ENCODE measurements at places on chromosomes 4 and X.
A peak's percentile ranks its signal among the peaks of the same experiment; 100 is the strongest.

DNA sequence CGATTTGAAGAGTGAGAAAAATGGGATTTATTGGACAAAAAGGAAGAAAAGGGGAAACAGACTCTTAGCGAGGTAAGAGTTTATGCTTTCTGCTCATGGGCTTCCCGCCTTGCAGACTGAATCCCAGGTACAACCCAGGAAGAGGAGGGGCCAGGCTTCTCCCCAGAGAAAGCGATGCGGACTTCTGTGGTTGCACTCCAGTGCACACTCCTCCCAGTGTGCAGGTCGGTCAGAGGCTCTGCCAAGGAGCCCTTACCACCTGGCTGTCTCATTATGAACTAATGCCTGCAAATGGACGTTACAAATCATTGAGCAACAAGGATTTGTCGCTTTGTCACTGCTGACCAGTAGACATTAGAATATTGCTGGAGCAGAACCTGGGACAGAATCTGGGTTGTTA is 39.9 kb upstream of the GLRA2 start:
- DNase-seq: no peak

DNA sequence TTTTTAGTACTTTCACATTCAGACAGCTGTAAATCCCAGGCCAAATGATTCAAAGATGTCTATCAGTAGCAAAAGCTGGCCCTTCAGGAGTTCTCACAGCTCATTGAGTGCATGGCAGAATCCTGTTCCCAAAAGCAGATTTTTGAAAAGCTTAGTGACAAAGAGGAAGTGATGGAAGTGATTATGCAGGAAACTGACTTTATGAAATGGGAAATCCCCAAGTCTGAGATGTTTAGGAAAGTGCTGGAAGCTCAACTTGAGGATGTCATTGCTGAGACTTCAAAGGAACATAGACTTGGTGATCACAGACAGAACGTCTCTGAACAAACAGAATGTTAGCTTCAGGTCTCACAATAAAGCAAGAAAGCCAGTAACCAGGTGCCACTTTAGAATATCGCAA is 51.0 kb upstream of the CFAP47 start:
- DNase-seq: no peak

DNA sequence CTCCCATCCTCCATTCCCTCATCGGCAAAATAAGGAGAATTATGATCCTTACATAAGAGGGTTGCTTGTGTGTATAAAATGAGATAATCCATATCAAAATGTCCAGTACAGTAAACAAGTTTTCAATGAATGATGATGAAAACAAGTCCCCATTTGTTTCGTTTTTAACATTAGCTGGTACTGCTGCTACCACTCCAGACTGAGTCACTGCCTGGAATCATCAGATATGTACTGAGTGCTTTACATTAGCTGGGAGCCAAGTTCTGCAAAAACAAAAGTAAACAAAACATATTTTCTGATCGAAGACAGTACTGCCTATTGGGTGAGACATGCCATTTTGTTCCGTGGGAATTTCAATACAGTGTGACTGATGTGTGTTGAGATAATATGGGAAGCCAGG is 123.2 kb upstream of the IGFBP7 start:
- no peak for DNase-seq

DNA sequence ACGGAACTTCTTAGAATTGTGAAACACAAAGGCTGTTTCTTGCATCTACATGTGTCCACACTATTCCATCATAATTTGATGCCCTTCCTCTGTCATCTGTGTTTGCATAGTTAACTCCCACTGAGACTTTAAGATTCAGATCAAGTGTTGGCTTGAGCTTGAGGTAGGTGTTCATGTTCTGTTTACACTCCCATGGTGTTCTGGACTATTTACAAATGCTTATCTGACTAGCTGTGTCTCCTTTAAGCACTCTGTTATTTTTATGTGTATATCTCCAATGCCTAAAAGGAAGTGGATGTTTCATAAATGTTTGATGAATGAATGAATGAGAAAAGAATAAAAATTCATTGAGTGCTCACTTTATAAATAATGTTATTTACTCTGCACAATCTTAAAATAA is 622.7 kb downstream of the RAB28 start:
- DNase-seq: no peak

DNA sequence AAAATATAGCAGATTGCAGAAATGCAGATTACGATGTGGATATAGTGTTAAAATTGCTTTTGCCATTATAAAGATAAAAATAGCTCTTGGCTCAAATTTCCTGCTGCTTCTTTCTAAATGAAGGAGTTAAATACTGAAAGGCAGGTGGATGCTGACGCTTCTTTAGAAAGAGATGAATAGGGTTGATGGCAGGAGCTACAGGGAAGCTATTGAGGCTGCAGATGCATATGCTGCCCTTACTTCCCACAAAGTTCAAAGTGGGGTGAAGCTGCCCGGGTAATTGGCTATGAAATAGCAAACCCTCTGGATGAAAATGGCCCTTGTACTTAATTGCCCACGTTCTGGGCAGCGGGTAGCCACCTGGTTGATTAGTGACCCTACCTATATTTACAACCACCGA is 379.5 kb downstream of the ZIC3 start:
- peak; percentile 36 for DNase-seq

Measured in GM23338 (cell line).